ENCODE measurements at places on chromosomes 4 and X. TPM values are rescaled to one million over a fixed set of nuclear protein-coding genes. Genes with fewer than 3 reads are reported as not detected.

DNA sequence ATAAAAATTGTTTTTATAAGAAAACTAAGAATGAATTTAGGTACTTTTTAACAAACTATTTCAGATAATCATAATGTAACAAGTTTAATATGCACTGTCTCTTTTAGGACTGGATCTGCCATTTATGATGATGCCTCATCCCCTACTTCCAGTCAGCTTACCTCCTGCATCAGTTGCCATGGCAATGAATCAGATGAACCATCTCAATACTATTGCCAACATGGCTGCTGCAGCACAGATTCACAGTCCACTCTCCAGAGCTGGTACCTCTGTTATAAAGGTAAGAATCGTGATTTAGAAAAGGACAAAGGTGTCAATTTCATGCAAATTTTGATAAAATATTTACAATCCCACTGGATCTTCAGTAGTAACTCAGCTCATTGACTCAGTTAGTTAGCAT is 566.2 kb downstream of the DACH2 start:
- no peak for DNase-seq

DNA sequence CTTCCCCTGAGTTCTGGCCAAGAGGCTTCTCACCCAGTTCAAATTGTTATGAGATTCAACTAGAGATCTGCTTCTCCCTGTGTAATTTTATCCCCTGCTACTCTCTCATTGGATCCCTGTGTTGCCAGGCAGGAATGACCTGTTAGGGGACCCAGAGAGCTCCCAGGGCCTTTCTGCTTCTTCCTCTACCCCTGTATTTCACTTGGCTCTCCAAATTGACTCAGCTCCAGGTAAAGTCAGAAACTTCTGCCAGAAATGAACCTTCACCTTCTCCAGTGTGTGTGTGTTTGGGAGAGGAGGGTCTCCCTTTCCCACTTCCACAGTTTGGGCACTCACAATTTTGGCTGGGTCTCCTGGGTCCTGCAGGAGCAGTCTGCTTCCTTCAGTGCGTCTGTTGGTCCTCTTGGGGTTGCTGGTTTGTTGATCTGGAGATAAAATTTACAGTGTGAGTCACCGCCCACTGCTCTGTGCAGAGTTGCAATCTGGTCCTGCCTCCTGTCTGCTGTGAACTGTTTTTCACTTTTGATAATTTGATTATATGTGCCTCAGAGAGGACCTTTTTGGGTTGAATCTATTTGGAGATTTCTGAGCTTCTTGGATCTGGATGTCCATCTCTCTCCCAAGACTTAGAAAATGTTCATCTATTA is 112.4 kb upstream of the EDA2R start:
- DNase-seq, result no peak

DNA sequence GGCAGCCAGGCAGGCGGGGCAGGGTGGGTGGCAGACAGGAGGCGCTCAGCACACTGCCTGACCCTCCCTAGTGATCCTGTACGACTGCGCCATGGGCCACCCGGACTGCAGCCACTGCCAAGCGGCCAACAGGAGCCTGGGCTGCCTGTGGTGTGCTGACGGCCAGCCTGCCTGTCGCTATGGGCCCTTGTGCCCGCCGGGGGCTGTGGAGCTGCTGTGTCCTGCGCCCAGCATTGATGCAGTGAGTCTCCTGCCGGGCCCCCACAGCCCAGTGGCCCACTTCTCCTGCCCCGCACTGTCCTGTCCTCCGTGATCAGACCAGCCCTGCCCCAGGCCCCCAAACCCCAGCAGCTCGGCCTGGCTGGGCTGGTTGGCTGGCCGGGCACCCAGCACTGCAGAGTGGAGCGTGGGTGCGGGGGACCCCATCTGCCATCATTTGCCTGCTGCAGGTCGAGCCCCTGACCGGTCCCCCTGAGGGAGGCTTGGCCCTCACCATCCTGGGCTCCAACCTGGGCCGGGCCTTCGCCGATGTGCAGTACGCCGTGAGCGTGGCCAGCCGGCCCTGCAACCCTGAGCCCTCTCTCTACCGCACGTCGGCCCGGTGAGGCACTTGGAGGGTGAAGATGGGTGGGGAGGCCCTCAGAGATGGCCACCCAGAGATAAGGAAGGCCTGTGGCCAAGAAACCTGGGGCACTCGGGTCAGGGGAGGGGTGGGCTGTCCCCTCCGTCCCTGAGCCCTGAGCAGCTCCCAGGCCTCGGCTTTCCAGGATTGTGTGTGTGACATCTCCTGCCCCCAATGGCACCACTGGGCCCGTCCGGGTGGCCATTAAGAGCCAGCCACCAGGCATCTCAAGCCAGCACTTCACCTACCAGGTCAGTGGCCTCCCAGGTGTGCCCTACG is 7.6 kb downstream of the PLXNB3 start:
- no peak for DNase-seq

CENPVL2 gene
- not detected for total RNA-seq
